Stimulated activated CD4-positive, alpha-beta T cell treated with anti-CD3 and anti-CD28 coated beads, TNF-alpha, amount 100 ng/mL, for 4 hours (primary cell): ENCODE measurements at places on chromosomes 2 and 18.

DNA sequence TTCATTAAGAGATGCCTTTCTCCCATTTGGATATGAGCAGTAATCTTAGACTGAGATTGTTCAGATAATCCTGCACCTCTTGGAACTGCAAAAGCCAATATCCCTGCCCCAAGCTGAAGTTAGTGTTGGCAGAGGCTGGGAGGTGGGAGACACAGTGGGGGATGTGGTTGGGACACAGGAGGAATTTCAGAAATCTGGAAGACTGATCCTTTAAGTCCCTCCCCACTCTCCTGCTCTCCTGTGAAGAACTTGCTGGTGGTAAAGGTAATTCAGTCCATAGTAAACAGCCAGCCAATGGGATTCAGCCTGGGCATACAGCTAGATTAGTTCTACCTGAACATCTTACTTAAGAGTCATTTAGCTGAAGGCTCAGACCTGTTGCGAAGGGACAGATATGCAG is 50.0 kb upstream of the TMEM178A start:
- no peak for DNase-seq

DNA sequence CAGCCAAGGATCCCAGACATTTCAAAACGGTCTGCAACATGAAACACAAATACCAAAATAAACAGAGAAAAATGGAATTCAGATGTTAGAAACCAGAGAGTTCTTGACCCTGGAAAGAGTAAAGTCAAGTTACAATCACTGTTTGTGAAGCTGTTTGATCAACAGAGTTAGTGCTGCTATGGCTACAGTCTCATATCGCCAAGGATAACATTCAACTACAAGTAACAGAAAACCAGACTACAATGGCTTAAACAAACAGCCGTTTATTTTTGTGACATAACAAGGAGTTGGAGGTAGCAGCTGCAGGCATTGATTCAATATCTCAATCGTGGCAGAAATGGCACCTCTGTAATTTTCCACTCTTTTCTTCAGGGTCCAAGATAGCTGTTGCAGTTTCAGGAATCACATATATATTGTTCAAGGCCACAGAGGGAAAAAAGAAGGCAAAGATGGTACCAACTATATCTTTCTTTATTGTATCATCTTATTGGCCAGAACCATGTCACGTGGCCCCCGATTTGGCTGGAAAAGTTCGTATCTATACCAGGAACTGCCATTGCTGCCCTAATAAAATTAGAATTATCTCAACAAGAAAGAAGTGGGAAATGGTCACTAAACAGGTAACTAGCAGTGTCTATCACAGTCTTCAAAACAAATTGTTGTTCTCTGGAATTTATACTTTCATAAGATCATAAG is 17.7 kb upstream of the HNRNPLL start:
- no peak for DNase-seq

GRCh38 chr2:22894761-22895160 is 490.2 kb upstream of the KLHL29 start:
- no peak for DNase-seq

DNA sequence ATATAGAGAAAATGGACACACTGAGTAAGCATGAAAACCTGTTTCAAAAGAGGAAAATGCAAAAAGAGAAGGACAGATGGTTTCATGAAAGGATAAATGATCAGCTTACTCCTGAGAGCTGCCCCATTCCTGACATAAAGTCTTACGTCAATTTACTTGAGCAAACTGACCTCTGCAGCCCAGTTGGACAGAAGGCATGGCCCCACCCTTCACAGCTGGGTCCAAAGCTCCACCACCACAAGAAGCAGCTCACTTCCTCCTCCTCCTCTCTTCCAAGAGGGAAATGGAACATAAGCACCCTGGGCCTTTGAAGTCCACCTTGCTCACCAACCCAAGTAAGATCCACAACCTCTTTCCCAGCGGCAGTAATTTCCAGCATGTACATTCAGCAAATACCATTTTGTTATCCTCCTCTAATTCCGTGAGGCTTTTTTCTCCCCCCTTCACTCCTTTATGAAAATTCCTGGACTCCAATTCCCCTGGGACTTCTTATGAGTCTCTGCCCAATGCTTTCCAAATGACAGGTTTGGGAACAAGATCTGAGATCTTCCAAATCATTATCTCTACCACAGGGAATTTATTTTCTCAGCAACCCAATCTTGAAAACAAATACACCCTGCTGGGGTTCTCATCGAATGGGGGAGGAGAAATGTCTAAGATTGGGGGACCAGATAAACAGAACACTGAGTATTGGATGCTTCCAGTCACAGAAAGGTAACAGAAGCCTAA is 10.1 kb downstream of the COL4A4 start:
- DNase-seq = no peak

DNA sequence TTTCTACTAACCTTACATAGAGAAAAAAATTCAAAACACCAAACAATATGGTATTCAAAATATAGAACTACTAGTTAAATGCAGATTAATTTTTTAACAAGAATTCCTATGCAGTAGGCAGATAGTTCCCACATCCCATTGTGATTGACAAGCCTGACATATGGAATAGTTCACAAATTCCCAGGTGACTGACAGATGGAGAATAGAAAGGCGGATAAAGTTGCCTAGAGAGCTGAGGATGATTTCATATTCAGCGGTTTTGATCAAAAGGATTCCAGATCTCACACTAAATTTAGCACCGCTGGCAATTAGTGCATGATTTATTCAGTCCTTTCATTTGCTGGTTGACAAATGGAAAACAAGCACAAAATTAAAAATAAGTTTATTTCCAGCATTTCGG is 733.7 kb upstream of the POU3F3 start:
- no peak for DNase-seq

DNA sequence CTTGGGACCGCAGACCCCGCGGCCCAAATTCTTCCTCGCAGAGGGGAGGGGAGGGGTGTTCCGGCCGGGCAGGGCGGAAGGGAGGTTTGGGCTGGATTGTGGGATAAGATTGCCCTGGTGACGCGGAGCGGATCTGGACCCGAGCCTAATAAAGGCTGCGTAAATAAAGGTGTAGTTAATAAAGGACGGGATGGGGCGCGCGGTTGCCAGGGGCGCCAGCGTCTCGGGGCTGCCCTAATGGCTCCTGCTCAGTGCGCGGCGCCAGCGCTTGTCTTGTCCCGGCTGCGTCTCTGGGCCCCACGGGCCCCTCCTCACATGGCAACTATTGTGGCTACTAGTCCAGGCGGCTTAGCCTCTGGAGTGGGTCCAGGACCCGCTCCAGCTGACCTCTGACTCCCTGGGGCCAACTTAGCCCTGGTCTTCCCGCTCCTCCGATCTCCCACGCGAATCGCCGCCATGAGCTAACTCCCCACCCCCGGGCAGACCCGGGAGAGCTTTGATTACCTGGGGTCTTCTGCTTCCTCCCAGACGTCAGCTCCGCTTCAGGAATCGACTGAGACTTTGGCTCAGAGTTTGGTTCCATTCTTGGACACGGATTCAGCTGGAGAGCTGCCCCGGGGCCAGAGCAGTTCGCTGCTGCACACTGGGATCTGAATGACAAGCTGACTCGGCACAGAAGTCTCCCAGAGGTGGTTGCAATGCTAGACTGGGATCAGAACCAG is 36.5 kb downstream of the SLC25A52 start:
- no peak for DNase-seq

DNA sequence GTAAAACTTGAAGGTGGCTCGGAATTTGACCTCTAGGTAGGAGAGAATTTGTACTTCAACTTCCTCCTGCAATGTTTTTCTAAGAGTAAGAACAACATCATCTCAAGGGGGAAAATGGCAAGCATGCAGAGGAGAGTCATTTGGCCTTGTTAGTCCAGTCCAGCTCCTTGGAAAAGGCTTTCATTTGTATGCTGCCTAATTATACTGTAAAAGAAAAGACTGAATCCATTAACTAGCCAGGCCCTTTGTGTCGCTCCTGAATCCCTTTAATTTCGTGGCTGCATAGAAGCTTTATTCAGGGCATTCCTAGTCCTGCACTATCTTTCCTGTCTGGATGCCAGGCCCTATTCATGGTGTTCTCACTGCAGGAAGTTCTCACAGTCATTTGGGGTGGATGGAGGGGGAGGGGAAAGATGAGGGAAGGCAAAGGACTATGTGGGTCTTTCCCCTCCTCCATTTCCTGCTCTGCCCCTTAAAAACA is 36.0 kb downstream of the PHLPP1 start:
- DNase-seq = no peak

GRCh38 chr2:229553091-229553490 is 161.3 kb downstream of the DNER start:
- no peak for DNase-seq

- no peak for DNase-seq
These were observed 520.1 kb upstream of the RAB6C start for GRCh38 chr2:129459200-129459876.

DNA sequence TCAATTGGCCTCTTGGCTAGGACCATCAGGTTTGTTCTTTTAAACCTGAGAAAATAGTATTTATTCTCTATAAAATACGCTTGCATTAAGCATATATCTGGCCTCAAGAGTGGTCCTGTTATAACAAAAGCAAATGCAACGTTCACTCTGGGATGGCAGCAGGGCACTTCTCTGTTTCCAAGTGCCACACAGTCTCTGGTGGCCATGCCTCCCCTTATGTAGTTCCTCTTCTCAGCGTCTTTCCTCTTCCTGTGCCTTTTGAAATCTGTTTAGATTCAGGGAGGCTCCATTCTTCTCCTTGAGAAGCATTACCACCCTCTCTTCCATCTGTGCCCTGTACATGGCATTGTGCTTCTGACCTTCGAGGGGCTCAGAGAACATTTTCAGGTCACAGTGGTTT is 51.9 kb downstream of the TSHZ1 start:
- no peak for DNase-seq

- no peak for DNase-seq
These were observed 101.8 kb upstream of the SCN1A start for GRCh38 chr2:166229678-166230023.

DNA sequence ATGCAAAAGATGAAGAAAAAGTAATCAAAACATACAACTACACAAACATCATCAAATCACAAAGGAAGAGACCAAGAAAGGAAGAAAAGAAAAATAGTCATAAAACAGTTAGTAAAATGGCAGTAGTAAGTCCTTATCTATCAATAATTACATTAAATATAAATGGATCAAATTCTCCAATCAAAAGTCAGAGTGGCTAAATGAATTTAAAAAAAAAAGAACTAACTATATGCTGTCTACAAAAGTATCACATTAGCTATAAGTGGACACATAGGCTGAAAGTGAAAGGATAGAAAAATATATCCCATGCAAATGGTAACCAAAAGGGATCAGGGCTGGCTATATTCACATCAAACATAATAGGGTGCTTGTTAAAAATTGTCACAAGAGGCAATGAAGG is 116.5 kb downstream of the NOL4 start:
- no peak for DNase-seq

DNA sequence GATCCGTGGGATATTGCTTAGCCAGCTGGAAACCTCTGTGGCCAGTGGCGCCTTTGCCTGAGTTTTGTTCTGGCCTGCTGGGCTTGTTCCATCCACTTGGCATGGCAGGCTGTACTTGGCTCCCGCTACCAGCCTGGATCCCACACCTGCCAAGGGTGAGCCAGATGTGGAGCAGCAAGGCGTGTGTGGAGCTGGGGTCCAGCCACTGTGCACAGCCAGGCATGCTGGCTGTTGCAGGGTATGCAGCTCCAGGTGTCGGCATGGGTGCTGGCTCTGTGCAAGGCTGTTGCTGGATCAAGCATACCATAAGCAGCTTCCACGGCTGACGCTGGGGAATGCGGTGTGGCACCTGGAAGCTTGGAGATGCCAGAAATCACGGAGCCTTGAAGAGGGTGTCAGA is 34.5 kb downstream of the PTPN4 start:
- no peak for DNase-seq
